ENCODE measurements at places on chromosomes 2 and 18. TPM values are rescaled to one million over a fixed set of nuclear protein-coding genes. Genes with fewer than 3 reads are reported as not detected.

Gene C1QL2
- not detected for total RNA-seq

Gene CDH19
- total RNA-seq = 0.27 TPM

Gene MIB1
- 33.6 TPM for total RNA-seq

Gene CFAP210
- total RNA-seq = not detected

Gene ECEL1
- total RNA-seq = not detected

Gene MFSD2B
- not detected for total RNA-seq

Gene TCF23
- total RNA-seq = not detected

Gene ABCB6
- total RNA-seq = 12.1 TPM

Gene UGT1A3
- total RNA-seq = 6.0 TPM

Gene PTMA
- total RNA-seq = 1,239 TPM

Gene SLC4A3
- 20.2 TPM for total RNA-seq

Gene BMP10
- not detected for total RNA-seq

Gene FOXD4L1
- 0.92 TPM for total RNA-seq

Gene ACVR1C
- total RNA-seq = 0.99 TPM

Gene GLI2
- total RNA-seq = 1.4 TPM

Gene SELENOI
- 75.4 TPM for total RNA-seq

Gene CCDC150
- total RNA-seq = 20.2 TPM

- no peaks in the 10 kb centered on the region for H3K36me3 ChIP-seq
- peaks cover 42% of the 10 kb centered on the region for H3K4me1 ChIP-seq
- no peak overlapping the region for H3K4me3 ChIP-seq
Measured at GRCh38 chr2:142325870-142326269, 195.1 kb upstream of the LRP1B start.

DNA sequence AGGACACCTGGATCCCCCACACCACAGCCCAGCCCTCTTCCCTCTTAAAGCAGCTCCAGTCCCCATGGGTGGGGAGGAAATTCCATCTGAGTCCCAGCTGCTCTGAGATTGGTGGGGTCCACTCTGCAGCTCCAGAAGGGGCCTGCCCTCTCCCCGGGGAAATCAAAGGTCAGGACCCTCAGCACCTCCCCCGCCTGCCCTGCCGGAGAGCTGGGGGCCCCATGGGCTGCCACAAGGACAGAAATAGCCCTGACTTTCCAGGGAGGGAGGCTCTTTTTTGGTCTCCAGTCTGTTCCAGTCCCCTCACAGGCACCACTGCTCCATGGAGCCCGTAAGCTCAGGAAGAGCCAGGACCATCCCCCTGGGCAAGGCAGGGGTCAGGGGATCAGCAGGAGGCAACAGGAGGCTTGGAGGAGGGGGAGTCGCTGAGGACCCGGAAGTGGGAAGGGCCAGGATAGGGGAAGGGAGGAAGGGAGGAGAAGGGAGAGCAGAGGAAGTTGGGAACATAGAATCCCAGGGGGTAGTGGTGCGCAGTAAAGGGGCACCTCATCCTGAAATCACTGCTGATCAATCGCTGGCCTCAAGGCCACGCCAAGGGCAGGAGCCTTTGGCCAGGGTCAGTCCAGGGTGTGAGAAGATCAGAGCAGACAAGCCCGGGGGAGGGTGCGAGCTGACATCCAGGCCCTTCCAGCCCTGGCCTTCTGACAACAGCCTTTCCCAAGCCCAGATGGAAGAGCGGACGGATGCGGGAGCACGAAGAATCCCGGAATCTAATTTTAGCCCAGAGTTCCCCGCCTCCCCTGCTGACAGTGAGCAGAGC, 7.6 kb downstream of the ADRA2B start:
- H3K4me1 ChIP-seq = no peaks in the 10 kb centered on the region
- H3K4me3 ChIP-seq = no peak overlapping the region
- no peak for DNase-seq
- H3K36me3 ChIP-seq = no peaks in the 10 kb centered on the region
- no peak overlapping the region for H3K27ac ChIP-seq

DNA sequence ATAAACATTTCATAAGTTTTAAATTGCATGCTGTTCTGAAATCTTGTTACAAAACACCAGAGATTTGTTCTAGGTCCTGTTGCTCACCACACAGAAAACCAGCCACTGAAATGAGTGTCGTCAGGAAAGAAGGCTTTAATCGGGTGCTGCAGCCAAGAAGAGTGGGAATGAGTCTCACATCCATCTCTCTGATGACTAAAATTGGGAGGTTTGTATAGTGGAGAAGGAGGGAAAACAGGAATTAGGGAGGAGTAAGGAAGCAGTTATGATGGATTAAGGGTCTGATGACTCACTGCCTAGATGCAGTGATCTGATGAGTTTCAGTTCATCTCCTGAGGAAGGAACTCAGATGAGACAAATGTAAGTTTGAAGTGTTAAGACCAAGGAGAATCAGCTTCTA, 42.1 kb upstream of the GPR39 start:
- H3K36me3 ChIP-seq = peaks cover 5% of the 10 kb centered on the region
- H3K27ac ChIP-seq = peak overlapping the region; percentile 54
- DNase-seq = no peak
- H3K4me1 ChIP-seq = peaks cover 17% of the 10 kb centered on the region
- H3K27me3 ChIP-seq = no peaks in the 10 kb centered on the region

GRCh38 chr2:181258720-181259119, 198.5 kb upstream of the ITGA4 start:
- no peak overlapping the region for H3K4me3 ChIP-seq
- no peaks in the 10 kb centered on the region for H3K27me3 ChIP-seq
- H3K4me1 ChIP-seq = peaks cover 30% of the 10 kb centered on the region
- DNase-seq = peak; percentile 32

- H3K4me1 ChIP-seq = no peaks in the 10 kb centered on the region
- H3K4me3 ChIP-seq = no peak overlapping the region
- H3K27me3 ChIP-seq = peaks cover 96% of the 10 kb centered on the region
- H3K27ac ChIP-seq = no peak overlapping the region
- no peak for DNase-seq
Measured at GRCh38 chr2:99776906-99777646, 287.3 kb upstream of the REV1 start.

GRCh38 chr2:174339561-174340399, 5.0 kb downstream of the SP9 start:
- H3K4me1 ChIP-seq = peaks cover 23% of the 10 kb centered on the region
- H3K27ac ChIP-seq = no peak overlapping the region
- H3K4me3 ChIP-seq = peak overlapping the region; percentile 62
- peaks cover 13% of the 10 kb centered on the region for H3K36me3 ChIP-seq
- no peak for DNase-seq
- peaks cover 90% of the 10 kb centered on the region for H3K27me3 ChIP-seq

GRCh38 chr2:64133828-64134227, 10.4 kb downstream of the PELI1 start:
- H3K4me3 ChIP-seq = no peak overlapping the region
- no peaks in the 10 kb centered on the region for H3K27me3 ChIP-seq
- no peak overlapping the region for H3K27ac ChIP-seq
- DNase-seq = no peak

GRCh38 chr2:120436885-120437603, 91.1 kb downstream of the INHBB start:
- peaks cover 5% of the 10 kb centered on the region for H3K4me1 ChIP-seq
- H3K4me3 ChIP-seq = no peak overlapping the region
- H3K36me3 ChIP-seq = peaks cover under 1% of the 10 kb centered on the region
- no peak overlapping the region for H3K27ac ChIP-seq

GRCh38 chr2:86372133-86372532, 34.7 kb upstream of the REEP1 start:
- H3K27ac ChIP-seq = no peak overlapping the region
- peaks cover 13% of the 10 kb centered on the region for H3K4me1 ChIP-seq
- no peak overlapping the region for H3K4me3 ChIP-seq
- H3K36me3 ChIP-seq = no peaks in the 10 kb centered on the region
- H3K27me3 ChIP-seq = no peaks in the 10 kb centered on the region

DNA sequence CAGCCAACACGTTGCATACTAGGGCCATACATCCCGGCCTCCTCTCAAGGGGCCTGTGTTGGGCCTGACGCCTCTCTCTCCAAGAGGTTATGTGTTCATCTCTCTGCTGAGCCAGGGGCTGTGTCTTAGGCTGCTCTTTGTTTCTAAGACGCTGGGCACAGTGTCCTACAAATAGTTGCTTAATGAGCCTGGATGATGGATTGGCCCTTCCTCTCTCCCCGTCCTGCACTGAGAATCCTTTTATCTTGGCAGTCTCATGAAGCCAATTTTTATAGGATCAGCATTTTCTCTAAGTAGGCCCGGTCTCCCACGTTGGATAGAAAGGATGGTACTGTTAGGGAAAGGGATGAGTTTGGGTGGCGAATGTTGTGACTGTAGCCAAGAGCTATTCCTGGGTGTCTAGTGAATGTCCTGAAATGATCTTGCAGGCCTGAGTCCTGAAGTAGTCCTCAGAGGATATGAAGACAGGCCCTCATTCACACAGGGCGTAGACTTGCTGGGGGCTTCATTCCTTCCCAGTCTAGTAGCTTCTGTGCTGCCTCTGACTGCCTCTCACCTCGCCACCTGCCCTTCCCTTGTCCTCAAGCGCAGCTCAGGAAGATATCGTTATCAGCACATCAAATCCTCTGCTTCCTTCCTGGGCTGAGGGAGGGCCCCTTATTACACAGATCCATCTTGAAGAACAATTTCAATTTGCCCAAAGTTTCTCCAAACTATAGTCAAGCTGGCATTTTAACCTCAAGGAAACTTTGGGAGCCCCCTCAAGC, 8.8 kb downstream of the LBH start:
- no peaks in the 10 kb centered on the region for H3K4me1 ChIP-seq
- no peak overlapping the region for H3K27ac ChIP-seq
- no peak for DNase-seq

DNA sequence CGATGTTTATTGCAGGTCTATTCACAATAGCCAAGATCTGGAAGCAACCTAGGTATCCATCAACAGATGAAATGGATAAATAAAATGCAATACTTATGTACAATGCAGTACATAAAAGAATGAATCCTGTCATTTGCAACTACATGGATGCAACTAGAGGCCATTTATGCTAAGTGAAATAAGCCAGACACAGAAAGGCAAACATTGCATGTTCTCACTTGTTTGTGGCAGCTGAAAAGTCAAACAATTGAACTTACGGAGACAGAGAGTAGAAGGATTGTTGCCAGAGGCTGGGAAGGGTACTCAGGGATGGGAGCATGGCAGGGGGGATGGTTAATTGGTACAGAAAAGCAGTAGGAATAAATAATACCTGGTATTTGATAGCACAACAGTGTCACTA, 563.9 kb downstream of the TMX3 start:
- no peaks in the 10 kb centered on the region for H3K4me1 ChIP-seq
- H3K4me3 ChIP-seq = no peak overlapping the region
- no peak overlapping the region for H3K27ac ChIP-seq
- H3K36me3 ChIP-seq = no peaks in the 10 kb centered on the region
- H3K27me3 ChIP-seq = no peaks in the 10 kb centered on the region

DNA sequence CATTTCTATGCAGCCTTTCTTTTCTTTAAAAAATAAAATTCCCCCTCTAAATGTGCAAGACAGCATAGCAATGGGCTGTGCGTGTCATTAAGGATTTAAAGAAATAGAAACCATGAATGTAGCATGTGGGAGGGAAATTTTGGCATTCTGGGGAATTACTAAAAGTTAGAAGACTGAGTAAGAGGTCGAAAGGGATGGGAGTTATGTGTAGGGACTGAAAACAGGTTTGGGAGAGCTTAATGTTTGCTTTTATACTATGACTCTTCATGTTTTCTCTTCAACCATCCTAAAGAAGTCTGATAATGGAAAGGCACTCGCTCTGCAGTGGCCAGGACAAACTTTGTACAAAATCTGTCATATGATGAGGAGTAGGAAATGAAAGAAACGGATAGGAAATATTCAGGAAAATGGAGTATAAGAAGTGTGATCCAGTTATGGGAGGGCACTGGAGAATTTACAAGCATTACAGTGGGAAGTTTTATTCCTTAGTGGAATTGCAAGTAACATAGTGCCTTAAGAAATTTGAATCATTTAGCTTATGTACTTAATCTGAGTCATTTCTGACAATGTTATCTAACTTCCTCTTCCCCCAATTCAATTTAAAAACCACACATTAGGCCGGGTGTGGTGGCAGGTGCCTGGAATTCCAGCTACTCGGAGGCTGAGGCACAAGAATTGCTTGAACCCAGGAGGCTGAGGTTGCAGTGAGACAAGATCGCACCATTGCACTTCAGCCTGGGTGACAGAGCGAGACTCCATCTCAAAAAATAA, 20.6 kb downstream of the TMEM87B start:
- H3K27me3 ChIP-seq = no peaks in the 10 kb centered on the region
- H3K36me3 ChIP-seq = peaks cover 41% of the 10 kb centered on the region
- H3K27ac ChIP-seq = peak overlapping the region; percentile 74
- DNase-seq = peak; percentile 58

- H3K27me3 ChIP-seq = no peaks in the 10 kb centered on the region
- H3K4me3 ChIP-seq = peak overlapping the region; percentile 91
- H3K27ac ChIP-seq = peak overlapping the region; percentile 39
- peaks cover 62% of the 10 kb centered on the region for H3K36me3 ChIP-seq
- no peaks in the 10 kb centered on the region for H3K4me1 ChIP-seq
- DNase-seq = peak; percentile 67
Measured at GRCh38 chr2:199458009-199458805, 468 bp upstream of the SATB2 start.

DNA sequence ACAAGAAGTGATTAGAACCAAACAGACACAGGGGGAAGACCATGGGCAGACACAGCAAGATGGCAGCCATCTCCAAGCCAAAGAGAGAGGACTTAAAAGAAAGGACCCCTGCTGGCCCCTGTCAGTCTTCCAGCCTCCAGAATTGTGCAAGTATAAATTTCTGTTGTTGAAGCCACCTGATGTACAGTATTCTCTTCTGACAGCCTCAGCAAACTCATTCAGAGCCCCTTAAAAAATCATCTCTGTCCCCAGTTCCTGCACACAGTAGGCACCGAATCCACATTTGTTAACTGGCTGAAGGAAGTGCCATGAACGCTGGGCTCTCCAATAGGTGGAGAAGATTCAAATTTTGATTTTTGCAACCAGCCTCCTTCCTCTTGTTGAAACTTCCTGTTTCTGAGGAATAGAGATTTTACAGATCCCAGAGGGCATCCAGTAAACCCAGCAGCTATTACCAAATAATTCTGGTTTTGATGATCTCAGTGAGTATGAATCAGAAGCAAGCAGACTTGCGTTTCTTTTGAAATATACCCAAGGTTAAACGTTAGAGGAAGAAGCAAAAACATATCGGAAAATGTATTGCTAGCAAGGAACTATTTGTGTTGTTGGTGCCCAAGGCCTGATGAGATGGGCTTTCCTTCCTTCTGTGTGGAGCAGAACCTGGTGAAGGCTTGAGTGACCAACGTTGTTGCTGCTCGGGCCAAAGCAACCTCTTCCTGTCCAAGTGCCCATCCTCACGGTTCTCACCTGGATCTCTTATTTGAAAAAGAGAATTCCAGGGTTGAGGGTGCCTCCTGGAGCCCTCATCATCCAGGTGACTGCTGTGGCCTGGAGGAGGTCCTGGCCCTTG, 47.7 kb upstream of the PLB1 start:
- H3K36me3 ChIP-seq = no peaks in the 10 kb centered on the region
- no peaks in the 10 kb centered on the region for H3K27me3 ChIP-seq
- DNase-seq = no peak
- peaks cover 32% of the 10 kb centered on the region for H3K4me1 ChIP-seq
- no peak overlapping the region for H3K27ac ChIP-seq

Measured in Calu3 (cell line).